ENCODE measurements at places on chromosomes 6 and 20. TPM values are rescaled to one million over a fixed set of nuclear protein-coding genes. Genes with fewer than 3 reads are reported as not detected.
A peak's percentile ranks its signal among the peaks of the same experiment; 100 is the strongest.

Gene SLA2
- total RNA-seq = not detected

Gene SLC17A9
- total RNA-seq = 19.5 TPM

Gene SNX21
- 88.4 TPM for total RNA-seq

Gene VPS16
- 36.2 TPM for total RNA-seq

Gene AGPAT4
- 3.0 TPM for total RNA-seq

Gene PERP
- 24.8 TPM for total RNA-seq

Gene PGC
- total RNA-seq = not detected

Gene TFAP2C
- 12.3 TPM for total RNA-seq

Gene SLC35F1
- total RNA-seq = not detected

Gene HAO1
- total RNA-seq = not detected

Gene MRPL14
- 47.6 TPM for total RNA-seq

DNA sequence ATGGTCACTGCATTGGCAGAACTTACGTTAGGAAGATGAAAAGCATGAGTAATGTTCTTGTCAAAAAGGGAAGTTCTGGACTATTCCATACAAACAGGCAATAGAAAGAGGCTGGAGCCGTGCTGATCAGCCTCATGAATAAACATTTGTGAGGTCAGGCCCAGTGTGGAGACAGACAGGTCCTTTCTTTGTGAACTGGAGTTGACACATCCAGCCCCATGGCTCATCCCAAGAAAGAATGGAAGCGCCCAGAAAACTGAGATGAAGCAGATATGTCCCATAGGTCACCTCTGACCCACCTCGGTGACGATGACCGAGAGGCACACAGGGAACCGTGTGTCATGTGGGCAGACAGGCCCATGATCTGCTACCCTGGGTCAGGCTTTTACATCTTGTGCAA is 276.0 kb upstream of the SGK1 start:
- DNase-seq = no peak

- DNase-seq = no peak
These were observed 123.0 kb downstream of the CBLN4 start for GRCh38 chr20:55882286-55882685.

DNA sequence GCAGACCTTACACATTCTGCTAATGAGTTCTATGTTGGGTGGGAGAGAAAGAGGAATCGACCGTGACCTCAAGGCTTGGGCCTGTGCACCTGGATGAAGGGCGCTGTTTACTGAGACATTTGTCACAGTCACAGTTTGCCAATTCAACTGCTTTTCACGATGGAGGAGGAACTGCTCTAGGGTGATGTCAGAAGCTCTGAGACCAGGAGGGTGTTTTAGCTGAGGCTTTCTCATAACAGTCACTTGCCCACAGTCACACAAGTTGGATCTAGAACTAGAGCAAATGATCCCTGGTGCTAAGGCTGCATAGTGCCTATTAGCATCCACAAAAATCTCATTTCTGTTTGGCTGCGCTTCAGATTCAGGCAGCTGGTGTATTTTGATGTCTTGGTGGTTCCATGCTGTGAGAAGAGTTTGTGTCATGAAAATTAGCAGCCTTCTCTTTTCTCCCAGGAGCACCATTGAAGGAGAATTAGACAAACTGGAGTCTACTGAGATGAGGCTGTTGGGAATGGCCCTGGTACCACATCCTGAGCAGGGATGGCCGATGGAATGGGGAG is 83.3 kb upstream of the TGM3 start:
- DNase-seq = no peak

- peak; percentile 88 for DNase-seq
These were observed 105.2 kb upstream of the CARMIL1 start for GRCh38 chr6:25173951-25174474.

DNA sequence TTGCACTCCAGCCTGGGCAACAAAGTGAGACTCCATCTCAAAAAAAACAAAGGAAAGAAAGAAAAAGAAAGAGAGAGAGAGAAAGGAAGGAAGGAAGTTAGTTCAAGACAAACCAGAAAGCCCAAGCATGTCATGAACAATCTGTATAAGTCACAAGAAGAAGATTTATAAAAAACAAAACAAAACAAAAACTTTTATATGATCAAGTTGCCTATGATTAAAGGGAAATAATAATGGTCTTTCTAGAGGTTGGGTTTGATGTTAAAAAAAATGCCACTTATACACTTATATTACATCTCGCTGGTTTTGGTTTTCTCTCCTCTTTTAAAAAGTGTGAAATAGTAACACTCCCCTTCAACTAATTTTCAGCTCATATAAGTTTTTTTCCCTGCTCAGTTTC is 146.2 kb upstream of the CARMIL1 start:
- DNase-seq = no peak

GRCh38 chr6:164035900-164036485 is 621.5 kb downstream of the QKI start:
- no peak for DNase-seq

GRCh38 chr6:25487012-25487411 is 165.0 kb upstream of the SCGN start:
- DNase-seq = no peak

DNA sequence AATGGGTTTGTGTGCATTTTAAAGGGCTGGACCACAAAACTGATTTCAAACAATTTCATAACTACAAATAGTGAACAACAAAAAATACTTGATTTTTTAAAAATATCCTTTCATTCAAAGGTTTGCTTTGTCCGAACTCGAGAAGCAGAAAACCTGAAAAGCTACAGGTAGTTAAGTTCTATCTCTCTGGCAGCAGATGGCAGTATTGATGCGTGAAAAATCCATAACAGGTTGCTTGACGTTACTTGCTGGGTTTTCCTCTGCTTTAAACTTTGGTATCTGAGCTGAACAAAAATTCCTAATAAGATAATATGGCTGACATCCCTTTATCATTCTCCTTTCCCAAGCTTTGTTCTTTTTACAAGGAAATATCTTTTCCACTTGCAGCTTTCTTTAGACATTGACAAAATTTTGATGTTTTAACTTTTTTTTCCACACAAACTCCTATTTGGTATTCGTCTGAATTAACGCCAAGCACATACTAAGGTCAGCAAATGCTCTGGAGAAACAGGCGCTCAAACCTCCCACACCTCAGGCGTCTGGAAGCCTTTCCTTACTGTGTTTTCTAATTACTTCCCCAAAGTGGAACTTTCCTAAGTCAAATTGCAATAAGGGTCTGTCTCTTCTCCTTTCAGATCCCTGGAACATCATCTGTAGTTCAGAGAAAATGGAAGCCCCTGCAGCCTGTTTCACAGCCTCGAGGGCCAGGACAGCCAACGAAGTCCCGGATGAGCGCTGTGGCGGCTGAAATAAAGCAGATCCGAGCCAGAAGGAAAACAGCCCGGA is 50.3 kb upstream of the GFRAL start:
- DNase-seq = peak; percentile 55

DNA sequence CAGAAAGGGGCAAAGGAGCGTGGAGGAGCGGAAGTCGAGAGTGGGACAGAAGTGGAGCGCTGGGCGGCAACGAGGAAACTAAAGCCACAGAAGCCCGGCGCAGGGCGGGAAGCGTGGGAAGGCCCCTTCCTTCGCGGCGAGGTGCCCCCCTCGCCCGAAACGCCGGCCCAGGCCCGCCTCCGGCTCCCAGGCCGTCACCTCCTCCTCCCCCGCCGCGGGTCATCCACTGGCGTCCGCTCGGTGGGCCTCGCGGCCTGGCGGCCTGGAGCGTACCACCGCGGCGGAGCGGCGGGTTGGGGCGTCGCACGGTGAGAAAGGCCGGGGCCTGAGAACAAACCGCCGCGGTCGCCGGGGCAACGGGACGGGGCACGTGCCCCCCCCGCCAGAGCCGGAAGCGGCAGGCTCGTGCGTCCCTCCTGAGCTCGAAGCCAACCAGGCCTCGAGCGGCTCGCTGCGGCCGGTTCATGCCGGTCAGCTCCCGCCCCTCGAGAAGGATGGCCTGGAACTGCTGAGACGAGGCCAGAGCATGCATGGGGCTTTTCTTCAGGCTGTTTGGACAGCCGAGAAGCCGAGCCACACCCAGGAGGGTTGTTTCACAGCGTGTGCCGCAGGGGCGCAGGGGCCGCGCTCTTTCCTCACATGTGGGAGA is at the start of gene TCP11:
Gene TCP11, minus strand, starts transcription at position 333 of the 649 bp plus-strand sequence. CDS start 469 bp downstream, outside the sequence.
- peak; percentile 28 for DNase-seq

GRCh38 chr6:10375391-10375969 is 39.4 kb downstream of the TFAP2A start:
- DNase-seq = no peak

GRCh38 chr6:1599469-1599868 is 10.2 kb upstream of the FOXC1 start:
- DNase-seq = no peak

DNA sequence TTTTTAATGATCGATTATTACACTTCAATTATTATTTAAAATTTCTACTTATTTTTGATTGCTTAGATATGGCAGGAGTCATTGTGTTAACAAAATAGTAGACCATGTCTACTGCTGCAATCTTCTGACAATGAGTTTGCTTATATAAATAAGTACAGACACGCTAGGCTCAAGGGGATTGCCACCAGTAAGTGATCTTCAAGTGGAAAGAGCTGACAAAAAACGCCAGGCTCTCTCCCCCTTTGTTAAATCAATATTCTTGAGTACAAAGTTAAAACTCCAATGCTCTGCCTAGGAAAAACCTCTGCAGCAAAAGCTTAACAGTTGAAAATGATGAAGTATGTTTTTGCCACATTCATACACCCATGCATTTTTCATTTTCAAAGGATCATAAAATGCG is 738.1 kb downstream of the HDGFL1 start:
- DNase-seq = no peak

DNA sequence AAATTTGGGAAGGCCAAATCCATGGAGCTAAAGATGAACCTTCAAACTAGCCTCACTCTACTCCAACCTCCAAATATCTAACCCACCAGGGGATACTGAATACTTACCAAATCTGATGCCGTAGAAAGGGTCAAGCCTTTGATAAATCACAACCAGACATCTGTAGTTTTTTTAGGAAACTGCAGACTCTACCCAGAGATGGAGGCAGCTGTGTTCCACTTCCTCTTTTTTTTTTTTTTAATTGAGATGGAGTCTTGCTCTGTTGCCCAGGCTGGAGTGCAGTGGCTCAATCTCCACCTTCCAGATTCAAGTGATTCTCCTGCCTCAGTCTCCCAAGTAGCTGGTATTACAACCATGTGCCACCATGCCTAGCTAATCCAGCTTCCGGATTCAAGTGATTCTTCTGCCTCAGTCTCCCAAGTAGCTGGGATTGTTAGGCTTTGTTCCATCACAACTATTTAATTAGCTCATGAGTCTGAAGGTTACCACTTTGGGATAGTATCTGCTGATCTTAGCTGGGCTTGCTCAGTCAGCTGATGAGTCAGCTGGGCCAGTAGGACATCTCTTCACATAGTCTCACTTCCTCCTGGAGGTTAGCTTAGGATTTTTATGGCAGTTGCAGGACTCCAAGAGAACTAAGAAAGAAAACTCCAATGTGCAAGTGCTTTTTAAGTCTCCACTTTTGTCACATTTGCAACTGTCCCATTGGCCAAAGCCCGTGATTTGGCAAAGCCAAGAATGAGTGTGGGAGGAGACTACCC is 13.3 kb downstream of the FRK start:
- DNase-seq = peak; percentile 56

DNA sequence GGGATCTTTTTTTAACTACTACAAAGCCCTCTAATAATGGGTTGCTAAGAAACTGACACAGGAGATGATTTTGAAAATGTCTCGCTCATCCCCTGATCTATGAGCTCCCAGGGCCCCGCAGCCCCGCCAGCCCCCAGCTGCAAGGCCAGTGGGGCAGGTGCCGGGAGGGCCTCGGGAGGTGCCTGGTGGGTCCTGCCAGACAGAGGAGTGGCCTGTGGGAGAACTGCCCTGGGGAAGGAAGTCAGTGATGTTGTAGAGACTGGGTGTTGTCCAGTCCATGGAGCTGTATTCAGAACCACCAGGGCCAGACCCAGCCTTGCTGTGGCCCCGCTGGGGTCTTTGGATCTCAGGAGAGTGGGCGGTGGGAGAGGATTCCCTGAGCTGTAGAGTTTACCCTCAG is 258.7 kb downstream of the TAF4 start:
- no peak for DNase-seq

DNA sequence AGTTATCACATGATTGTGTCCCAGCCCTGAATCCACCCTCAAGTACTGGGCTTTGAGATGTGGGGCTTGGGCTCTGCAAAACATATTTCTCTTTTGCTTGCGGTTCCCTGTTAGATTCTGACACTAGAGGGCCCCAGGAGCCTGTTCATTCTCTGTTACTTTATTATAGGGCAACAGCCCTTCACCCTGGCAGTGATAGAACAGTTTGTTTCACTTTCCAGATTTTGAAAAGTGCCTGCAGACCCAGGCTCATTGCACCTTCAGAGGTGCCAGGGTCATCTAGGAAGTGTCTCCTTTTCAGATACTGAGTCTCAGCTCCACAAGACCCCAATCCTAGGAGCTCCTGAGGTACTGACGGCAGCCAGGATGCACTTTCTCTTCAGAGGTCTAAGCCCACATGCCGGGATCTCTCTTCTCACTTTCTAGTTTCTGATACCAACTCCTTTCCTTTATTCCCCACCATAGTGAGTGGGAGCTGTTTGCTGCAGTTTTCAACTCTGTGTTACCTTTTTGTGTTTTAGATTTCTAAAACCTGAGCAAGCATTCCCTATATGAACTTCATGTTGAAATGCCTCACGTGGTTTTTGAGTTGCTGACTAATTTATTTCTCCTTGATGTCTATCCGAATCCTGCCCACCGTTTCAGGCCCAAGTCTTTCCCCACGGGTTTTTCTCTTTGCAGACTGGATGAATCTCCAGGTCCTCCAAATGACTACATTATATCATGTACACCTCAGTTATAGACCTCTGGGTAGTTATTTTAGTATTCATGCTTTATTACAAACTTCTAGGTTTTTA is 10.9 kb downstream of the ABT1 start:
- DNase-seq = peak; percentile 84

DNA sequence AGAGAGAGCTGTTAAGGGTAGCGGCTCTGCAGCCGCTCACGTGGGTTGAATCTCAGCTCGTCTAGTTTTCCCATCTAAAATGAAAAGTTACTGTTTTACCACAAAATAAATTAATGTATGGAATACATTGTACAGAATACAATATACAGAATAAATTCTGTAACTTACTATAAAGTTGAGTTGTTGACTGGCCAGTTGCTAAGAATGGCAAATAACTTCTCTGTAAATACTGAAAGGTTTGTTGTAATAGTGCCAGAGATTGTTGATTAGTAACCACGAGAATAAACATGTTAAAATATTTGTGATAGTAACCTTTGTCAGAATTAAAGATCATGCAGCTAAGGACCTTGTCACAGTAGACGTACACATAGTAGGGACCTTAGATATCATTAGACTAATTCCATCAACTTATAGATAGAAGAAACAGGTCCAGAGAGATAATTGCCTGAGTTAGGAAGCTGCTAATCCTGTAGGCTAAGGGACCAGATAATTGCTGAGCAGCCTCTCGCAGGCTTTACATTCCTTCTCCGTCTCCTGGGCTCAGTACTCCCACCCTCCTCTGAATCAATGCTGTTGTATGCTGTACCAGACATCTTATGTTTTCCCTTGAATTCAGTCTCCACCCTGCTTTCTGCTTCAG is 544 bp upstream of the NRM start:
- peak; percentile 30 for DNase-seq

DNA sequence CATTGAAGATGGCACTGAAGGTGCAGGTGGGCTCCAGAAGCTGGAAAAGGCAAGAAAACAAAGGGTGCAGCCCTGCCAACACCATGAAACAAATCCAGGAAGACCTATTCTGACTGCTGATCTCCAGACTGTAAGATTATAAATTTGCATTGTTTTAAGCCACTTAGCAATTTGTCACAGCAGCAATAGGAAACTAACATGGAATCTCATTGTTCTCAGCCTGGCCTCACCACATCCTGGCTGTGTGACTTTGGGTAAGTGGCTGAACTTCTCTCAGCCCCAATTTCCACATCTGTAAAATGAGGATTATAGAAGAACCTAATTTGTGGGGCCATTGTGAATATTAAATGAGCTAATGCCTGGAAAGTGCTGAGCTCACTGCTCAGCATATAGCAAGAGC is 160.4 kb upstream of the MAFB start:
- no peak for DNase-seq
